ENCODE measurements at places on chromosomes 4 and X.

- DNase-seq, result no peak
- peaks cover 6% of the 10 kb centered on the region for H3K4me1 ChIP-seq
- no peaks in the 10 kb centered on the region for H3K27me3 ChIP-seq
- no peak overlapping the region for H3K27ac ChIP-seq
Measured at GRCh38 chrX:110155759-110156158, 152.8 kb downstream of the TMEM164 start.

DNA sequence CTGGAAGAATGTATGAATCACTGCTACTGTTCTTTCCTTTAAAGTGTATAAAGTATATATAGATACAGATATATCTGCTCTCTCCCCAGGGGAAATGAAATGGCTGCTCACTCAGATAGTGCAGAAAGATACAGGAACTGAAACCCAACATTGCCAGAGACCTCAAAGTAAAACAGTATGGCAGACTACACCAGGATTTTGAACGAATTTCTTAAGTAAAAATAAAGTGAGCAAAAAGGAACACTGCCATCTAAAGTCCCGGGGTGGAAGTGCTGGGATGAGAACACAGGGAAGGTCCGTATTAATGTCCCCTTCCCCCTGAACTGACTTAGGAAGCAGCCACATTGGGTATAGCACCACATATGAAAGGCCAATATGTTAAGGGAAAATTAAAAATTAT is 93.4 kb downstream of the TMA16 start:
- no peak for DNase-seq
- H3K4me1 ChIP-seq, result peaks cover 11% of the 10 kb centered on the region
- H3K4me3 ChIP-seq, result no peak overlapping the region
- no peaks in the 10 kb centered on the region for H3K27me3 ChIP-seq
- no peak overlapping the region for H3K27ac ChIP-seq
- H3K36me3 ChIP-seq, result no peaks in the 10 kb centered on the region

DNA sequence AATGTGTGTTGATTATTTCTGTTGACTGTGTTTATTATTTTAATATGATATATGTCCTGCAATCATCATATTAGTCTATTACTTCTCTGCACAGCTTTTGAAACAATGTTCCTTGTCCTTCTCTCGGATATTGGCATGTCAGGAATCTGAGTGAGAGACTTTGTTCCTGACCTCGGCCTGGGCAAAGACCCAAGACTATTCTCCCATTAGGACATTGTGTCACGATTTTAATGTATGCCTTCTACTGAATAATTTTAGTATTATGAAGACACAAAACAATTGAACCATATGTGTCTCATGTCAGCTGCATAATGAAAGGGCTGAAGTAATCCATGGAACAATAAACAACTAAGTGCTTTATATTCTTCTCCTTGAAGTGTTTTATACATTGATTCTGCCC is 580.8 kb upstream of the TENM3 start:
- H3K27ac ChIP-seq, result no peak overlapping the region
- no peaks in the 10 kb centered on the region for H3K4me1 ChIP-seq
- H3K36me3 ChIP-seq, result no peaks in the 10 kb centered on the region
- H3K4me3 ChIP-seq, result no peak overlapping the region
- DNase-seq, result no peak

DNA sequence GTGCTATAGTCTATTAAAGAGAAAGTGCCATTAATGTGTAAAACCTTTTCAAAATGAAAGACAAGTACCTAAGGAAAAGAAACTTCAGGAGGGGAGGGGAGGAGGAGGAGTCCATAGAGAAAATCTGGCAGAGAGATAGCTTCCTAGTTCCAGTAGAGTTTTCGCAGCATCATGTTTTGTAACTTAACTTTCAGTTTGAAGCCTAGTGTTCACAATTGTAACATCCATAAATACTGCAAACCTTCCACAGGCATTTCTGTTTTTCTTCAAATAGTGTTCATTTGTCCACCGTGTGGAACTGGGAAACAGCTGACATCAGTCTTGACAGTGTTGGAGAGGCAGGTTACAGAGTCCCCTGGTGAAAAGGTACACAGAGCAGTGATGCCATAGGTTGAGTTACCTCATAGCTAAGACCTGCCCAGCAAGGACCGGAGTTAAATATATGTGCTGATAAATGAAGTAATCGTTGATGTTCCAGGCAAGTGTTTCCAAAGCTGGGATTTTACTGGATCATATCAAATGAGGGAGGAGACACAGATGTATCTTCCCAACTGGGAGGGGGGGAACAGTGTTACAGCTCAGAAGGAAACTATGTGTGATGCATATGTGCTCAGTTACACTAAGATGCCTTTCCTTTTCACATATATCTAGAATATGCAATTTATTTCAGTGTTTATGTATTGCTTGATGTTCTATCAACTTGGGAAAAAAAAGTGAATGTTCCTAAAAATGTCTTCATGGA is 369.5 kb upstream of the FAM241A start:
- H3K4me1 ChIP-seq, result no peaks in the 10 kb centered on the region
- H3K27me3 ChIP-seq, result no peaks in the 10 kb centered on the region
- H3K36me3 ChIP-seq, result no peaks in the 10 kb centered on the region
- no peak for DNase-seq

DNA sequence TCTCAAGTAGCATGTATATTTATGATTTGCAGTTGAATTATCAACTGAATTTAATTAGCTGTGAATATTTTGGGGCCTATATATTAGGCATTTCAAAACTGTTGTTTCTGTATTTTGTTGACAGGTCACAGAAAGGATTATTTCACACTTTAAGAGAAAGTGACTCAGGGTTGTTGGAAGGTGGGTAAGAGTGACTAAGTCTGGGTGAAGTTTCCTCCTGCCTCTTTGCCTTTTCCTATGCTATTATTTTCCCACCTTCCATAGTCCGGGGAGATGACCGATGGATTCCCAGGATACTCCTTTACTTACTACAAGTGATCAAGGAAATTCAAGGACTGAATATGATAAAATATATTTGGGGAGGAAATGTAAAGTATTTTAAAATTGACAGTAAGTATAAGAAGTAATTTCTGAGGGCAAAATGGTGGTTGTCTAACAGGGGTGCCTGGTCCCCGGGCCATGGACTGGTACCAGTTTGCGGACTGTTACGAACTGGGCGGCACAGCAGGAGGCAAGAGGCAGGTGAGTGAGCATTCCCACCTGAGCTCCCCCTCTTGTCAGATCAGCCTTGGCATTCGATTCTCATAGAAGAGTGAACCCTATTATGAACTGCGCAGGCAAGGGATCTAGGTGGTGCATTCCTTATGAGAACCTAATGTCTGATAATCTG is 175.5 kb upstream of the GPRIN3 start:
- no peak overlapping the region for H3K4me3 ChIP-seq
- peaks cover 3% of the 10 kb centered on the region for H3K36me3 ChIP-seq
- H3K27ac ChIP-seq, result no peak overlapping the region
- DNase-seq, result no peak

- H3K4me1 ChIP-seq, result no peaks in the 10 kb centered on the region
- no peak overlapping the region for H3K4me3 ChIP-seq
- H3K27ac ChIP-seq, result no peak overlapping the region
- peaks cover 21% of the 10 kb centered on the region for H3K27me3 ChIP-seq
- no peaks in the 10 kb centered on the region for H3K36me3 ChIP-seq
Measured at GRCh38 chr4:47718696-47719095, 119.2 kb downstream of the CORIN start.

- no peaks in the 10 kb centered on the region for H3K27me3 ChIP-seq
- H3K4me1 ChIP-seq, result peaks cover 16% of the 10 kb centered on the region
- peaks cover 14% of the 10 kb centered on the region for H3K36me3 ChIP-seq
- no peak for DNase-seq
- no peak overlapping the region for H3K27ac ChIP-seq
Measured at GRCh38 chr4:38086151-38086848, 126.1 kb downstream of the PTTG2 start.

- no peak for DNase-seq
- no peaks in the 10 kb centered on the region for H3K27me3 ChIP-seq
- peaks cover 21% of the 10 kb centered on the region for H3K4me1 ChIP-seq
- no peak overlapping the region for H3K4me3 ChIP-seq
Measured at GRCh38 chr4:83128240-83128929, 13.9 kb upstream of the PLAC8 start.

DNA sequence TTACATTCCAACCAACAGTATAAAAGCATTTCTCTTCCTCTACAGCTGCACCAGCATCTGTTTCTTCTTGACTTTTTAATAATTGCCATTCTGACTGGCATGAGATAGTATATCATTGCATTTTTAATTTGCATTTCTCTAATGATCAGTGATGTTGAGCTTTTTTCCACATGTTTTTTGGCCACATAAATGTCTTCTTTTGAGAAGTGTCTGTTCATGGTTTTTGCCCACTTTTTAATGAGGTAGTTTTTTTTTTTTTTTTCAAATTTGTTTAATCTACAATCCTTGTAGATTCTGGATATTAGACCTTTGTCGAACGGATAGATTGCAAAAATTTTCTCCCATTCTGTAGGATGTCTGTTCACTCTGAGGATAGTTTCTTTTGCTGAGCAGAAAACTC is 39.5 kb upstream of the TBC1D19 start:
- no peaks in the 10 kb centered on the region for H3K27me3 ChIP-seq
- H3K4me1 ChIP-seq, result no peaks in the 10 kb centered on the region
- no peak overlapping the region for H3K27ac ChIP-seq

DNA sequence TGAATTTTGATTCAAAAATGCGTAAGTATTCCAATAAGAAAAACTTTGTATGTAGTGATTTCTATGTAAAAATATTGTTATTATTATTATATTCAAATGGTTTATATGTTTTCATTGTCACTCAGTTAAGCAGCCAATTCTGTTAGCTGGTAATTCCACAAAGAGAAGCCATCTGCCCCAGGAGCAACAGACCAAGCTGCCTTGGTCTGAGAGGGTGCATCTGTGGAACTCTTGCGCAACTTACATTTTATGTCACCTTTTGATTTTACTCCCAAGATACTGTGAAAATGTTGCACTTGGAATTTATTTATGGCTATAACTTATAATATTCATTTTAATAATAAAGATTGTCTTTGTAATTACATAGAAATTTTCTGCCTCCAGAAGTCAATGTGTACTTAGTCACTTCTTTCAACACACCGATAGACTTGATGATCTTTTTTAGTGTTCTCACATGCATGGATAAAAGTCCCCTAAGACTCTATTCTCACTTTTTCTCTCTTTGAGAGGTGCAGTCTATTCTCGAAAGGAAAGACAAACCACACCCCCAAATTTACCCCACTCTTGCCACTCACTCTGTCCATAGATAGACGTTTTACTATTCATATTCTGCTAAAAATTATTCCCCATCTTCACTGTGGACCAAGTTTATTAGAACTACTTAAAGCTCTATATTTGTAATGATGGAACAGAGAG is 30.6 kb downstream of the GPR174 start:
- H3K27ac ChIP-seq, result peak overlapping the region; percentile 74
- H3K4me3 ChIP-seq, result no peak overlapping the region
- H3K36me3 ChIP-seq, result peaks cover 73% of the 10 kb centered on the region
- no peak for DNase-seq
- H3K27me3 ChIP-seq, result no peaks in the 10 kb centered on the region

- no peak overlapping the region for H3K4me3 ChIP-seq
- DNase-seq, result no peak
- no peaks in the 10 kb centered on the region for H3K36me3 ChIP-seq
- peaks cover 11% of the 10 kb centered on the region for H3K27me3 ChIP-seq
- H3K27ac ChIP-seq, result no peak overlapping the region
- no peaks in the 10 kb centered on the region for H3K4me1 ChIP-seq
Measured at GRCh38 chr4:84699001-84699671, 116.2 kb downstream of the CDS1 start.

DNA sequence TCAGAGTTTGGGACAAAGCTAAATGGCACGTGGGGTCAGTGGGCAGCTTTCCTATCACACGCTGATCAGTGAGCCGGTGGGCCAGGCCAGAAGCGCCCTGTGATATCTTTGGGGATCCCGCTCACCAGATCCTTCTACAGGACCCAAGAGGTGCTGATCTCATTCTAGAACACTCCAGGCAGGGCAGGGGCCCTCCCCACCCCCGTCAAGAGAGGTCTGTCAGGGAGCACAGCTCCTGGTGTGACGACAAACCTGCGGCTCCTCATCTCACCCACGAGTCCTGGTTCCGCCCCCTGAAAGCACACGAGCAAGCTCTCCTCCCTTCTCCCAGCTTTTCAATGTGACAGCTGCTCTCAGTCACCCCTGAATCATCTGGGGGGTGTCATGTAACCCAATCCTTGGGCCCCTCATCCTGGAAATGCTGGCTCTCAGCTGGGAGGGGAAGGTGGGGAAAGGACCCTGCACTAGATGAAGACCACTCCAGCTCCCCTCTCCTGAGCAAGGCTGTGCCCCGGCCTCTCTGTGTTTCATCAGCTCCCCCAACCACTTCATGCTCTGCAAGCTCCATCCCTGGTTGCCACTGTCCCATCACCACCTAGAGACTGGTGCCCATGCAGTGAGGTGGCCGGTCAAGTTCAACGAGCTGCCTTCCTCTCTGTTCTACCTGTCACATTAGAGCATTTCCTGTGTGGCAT is 4.6 kb downstream of the HCFC1 start:
- peak overlapping the region; percentile 96 for H3K27ac ChIP-seq
- H3K27me3 ChIP-seq, result no peaks in the 10 kb centered on the region
- peak; percentile 49 for DNase-seq
- peak overlapping the region; percentile 100 for H3K4me3 ChIP-seq

- H3K27me3 ChIP-seq, result peaks cover 15% of the 10 kb centered on the region
- no peak for DNase-seq
- H3K4me1 ChIP-seq, result no peaks in the 10 kb centered on the region
Measured at GRCh38 chr4:41456559-41457101, 81.3 kb upstream of the LIMCH1 start.

GRCh38 chrX:66654411-66654810 is 15.5 kb upstream of the EDA2R start:
- no peak for DNase-seq
- no peaks in the 10 kb centered on the region for H3K4me1 ChIP-seq
- no peaks in the 10 kb centered on the region for H3K36me3 ChIP-seq

DNA sequence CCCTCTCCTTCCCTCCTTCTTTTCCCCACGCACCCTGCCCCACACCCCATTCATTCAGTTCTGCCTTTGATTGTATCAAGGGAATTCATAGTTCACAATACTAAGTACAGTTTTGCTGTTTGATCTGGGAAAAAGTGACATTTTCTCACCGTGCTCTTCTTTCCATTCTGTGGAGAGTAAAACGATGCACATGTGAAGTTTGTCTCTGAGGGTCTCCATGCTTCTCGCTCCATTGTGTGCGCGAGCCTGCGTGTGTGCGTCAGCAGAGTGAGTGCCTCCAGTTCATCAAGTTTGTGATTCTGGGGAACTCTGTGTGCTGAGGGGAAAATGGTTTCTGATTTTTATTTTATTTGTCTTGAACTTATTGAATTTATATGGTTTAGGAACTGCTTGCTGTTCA is 1.9 kb downstream of the STK26 start:
- peak overlapping the region; percentile 91 for H3K4me3 ChIP-seq
- H3K36me3 ChIP-seq, result peaks cover 32% of the 10 kb centered on the region
- peak overlapping the region; percentile 96 for H3K27ac ChIP-seq
- no peaks in the 10 kb centered on the region for H3K27me3 ChIP-seq
- peaks cover 35% of the 10 kb centered on the region for H3K4me1 ChIP-seq
- peak; percentile 14 for DNase-seq

DNA sequence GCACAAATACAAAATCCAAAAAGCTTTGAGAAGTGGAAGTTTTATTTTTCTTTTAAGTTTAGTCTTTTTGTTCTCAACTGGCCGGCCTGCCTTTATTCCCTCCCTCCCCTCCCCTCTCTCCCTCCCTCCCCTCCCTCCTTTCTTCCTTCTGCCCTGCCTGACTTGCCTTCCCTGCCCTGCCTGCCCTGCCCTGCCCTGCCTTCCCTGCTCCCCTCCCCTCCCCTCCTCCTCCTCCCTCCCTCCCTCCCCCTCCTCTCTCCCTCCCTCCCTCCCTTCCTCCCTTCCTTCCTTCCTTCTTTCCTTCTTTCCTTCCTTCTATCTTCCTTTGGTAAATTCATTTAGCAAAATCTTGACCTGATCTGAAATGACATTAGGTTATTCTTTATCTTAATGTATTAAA is 69.8 kb upstream of the LIMCH1 start:
- H3K36me3 ChIP-seq, result no peaks in the 10 kb centered on the region
- H3K4me3 ChIP-seq, result no peak overlapping the region
- H3K27me3 ChIP-seq, result no peaks in the 10 kb centered on the region
- no peak overlapping the region for H3K27ac ChIP-seq
- no peak for DNase-seq
- H3K4me1 ChIP-seq, result no peaks in the 10 kb centered on the region
